T-cell (primary cell): ENCODE measurements at places on chromosomes 3 and 15.

- DNase-seq = no peak
Observed at GRCh38 chr15:69325456-69325971, 26.8 kb downstream of the PAQR5 start.

DNA sequence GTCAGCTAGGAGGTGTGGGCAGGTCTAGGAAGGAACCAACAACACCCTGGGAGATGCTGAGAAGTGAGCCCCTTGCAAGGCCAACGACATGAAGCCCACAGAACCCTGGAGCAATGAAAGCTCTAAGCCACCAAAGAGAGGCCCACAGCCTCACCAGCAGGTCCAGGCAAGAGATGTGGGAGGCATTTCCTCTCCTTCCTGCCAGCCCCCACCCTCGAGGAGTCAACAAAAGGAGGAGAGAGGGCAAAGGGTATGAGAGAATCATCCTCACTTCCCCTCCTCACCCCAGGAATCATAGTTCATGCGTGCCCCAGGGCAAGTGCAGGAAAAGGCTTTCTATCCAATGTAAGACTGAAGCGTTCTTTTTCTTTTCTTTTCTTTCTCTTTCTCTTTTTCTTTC lies 195.8 kb downstream of the SHQ1 start:
- DNase-seq = no peak

- no peak for DNase-seq
Observed at GRCh38 chr3:53482227-53482626, 12.2 kb upstream of the CACNA1D start.

DNA sequence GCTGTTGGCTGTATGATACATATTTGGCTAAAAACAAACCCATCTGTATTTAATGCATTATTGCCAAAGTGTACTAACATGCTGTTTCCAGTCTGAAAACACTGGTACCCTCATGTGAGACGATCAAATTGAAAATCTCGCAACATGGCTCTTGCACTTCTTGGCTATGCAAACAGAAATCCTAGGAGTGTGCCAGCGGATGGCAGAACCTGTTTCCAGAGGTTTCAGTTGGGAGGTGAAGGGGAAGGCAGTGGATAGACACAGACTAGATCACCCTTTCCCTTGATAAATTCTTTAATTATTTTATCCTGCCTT lies 350.3 kb downstream of the TUSC7 start:
- no peak for DNase-seq
